Mammary epithelial cell (primary cell): ENCODE measurements at places on chromosomes 7 and 10. TPM values are rescaled to one million over a fixed set of nuclear protein-coding genes. Genes with fewer than 3 reads are reported as not detected.
A peak's percentile ranks its signal among the peaks of the same experiment; 100 is the strongest.

MACROH2A2 gene
- polyA plus RNA-seq = 21.6 TPM

GRCh38 chr7:131124001-131124629, 203.6 kb upstream of the MKLN1 start:
- DNase-seq = no peak

PAX4 gene
- not detected for polyA plus RNA-seq

MYH16 gene
- 3.7 TPM for polyA plus RNA-seq

DNA sequence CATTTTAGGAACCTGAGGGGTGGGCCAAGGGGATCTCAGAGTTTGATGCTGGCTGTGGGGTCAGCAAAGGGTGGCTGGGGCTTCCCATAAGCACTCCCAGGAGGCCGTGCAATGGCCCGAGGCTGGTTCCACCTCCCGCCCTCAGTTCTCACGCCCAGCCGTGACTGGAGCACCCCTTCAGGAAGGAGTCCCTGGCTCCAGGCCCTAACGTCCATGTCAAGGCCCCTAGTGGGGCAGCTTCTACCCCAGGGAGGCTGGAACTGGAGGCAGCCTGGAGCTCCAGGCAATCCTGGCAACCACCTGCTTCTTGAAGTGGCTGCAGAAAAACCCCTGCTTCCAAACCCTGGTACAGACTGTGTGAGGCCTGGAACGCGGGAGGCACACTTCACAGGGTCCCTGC, 165.5 kb downstream of the DIP2C start:
- no peak for DNase-seq

- DNase-seq = no peak
Measured at GRCh38 chr7:157745721-157746709, 409.2 kb downstream of the DNAJB6 start.

BMPER gene
- 0.05 TPM for polyA plus RNA-seq

DNA sequence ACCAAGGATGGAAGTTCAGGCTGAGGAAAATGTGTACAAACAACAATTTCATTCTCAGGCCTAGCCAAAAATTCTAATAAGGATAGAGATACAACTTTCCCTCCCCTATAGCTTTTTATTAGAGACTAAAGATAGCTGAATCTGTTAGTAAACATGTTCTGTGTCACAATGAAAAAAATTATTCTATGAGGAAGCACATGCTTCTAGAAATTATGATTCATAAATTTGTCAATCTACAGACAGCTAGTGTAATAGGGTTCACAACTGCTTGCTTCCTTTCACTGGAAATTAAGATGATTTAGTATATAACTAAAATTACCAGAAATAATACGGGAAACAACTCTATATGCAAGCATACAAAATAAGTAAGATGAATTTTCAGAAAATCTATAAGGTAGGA, 56.6 kb downstream of the CCDC3 start:
- no peak for DNase-seq

DNA sequence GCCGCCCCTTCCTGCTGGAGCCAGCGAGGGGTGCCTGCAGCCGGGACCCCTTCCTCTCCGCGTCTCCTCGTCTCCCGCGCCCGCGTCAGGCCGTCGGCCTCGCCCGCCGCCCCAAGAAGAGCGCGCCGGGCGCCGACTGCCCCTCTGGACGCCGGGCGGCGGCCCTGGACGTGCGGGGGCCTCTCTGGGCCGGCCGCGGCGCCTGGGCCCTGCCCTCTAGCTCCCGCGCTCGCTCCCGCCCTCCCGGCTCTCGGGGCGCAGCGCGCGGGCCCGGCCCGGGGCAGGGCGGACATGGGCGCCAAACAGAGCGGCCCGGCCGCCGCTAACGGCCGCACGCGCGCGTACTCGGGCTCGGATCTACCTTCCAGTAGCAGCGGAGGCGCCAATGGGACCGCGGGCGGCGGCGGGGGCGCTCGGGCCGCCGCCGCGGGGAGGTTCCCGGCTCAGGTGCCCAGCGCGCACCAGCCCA, 704 bp downstream of the ZNRF2 start:
- DNase-seq = no peak

- no peak for DNase-seq
Measured at GRCh38 chr7:70392877-70393435, 739.0 kb upstream of the GALNT17 start.

GRCh38 chr10:13311177-13311575, 11.3 kb upstream of the PHYH start:
- no peak for DNase-seq

DNA sequence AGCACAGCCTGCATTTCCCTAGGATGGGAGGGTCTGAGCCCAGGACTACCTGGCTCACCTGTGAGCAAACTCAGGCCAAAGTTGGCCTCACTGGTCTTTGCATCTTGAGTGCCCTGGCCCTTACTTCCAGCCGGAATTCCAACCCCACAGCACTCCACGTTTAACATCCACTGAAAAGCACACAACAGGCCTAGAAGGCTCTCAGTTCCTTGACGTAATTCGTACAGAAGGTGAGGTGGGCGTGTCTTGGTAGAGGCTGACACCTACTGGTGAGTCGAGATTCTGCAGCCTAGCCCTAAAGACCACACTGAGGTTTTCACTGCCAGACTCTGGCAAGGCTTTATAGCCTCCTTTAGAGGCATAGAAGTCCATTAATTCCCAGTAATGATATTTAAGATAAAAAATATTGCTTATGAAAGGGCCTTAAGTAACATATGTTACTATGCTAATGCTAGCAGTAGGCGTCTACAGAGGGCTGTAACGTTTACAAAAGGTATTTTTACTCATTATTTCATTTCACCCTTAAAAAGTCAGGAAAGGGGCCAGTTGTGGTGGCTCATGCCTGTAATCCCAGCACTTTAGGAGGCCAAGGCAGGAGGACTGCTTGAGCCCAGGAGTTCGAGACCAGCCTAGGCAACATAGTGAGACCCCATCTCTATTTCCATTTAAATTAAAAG, 95.8 kb downstream of the HIP1 start:
- DNase-seq = peak; percentile 50

GRCh38 chr7:136163340-136163801, 186.2 kb upstream of the MTPN start:
- no peak for DNase-seq
